ENCODE measurements at places on chromosomes 1 and 21.

DNA sequence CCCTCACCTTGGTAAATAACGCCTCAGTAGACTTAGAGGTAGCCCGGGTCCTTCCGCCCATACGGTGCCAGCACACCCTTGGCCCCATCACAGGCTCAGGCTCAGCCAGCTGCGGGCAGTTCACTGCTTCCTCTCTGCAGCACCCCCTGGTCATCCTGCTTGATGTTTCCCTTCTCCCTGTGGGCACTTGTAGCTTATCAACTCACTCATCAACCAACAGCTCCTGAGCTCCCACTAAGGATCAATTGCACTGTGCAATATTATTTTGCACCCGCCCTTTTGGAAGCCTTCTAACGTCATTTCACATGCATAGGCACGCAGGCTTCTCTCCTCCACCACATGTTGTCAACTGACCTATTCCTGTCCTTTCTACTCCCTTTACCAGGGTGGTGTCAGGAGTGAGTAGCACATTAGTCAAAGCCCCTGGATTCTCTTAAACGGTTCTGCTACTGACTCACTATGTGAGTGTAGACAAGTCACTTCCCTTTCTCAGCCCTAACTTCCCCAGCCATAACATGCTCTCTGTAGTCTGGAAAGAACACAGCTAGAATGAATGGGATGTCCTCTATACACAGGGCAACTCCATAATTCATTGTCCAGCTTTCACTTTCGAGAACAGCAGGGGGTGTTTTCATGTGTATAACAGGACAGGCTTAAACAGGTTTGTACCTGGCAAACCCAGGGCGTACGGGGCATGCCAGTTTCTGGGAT is 47.1 kb upstream of the IRF2BP2 start:
- no peak for DNase-seq

DNA sequence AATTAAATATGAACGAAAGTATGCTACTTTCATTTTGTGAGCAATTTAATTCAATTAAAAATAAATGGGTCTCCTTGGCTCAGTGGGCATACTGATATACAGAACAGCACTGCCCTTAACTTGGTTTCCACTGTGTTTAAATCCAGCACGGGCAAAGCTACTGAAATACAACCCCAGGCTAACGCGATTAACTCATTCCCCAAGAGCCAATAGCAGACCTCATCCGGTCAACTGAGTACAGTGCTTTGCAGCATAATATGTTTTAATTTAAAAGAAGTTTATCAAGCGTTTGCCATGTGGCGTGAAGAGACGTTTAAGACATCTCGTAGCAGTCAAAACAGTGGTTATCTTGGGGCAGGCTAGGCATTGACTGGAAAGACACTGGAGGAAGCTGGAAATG is 118.6 kb downstream of the PROX1 start:
- DNase-seq = no peak

GRCh38 chr1:214271995-214272731 is 8.8 kb upstream of the SMYD2 start:
- no peak for DNase-seq

- no peak for DNase-seq
Measured at GRCh38 chr1:6180268-6180706, at the start of gene CHD5. CHD5 (minus strand) TSS chr1:6180321; CDS start chr1:6180023, 298 bp downstream.

All from activated T-cell treated with anti-CD3 and anti-CD28 coated beads for 1 hour (primary cell).